ENCODE measurements at places on chromosomes 13 and 19. TPM values are rescaled to one million over a fixed set of nuclear protein-coding genes. Genes with fewer than 3 reads are reported as not detected.

IL4I1 gene
- total RNA-seq = 2.4 TPM

ZNF780B gene
- 38.8 TPM for total RNA-seq

LGALS14 gene
- total RNA-seq = not detected

CHST8 gene
- total RNA-seq = not detected

CFAP97D2 gene
- total RNA-seq = 0.22 TPM

CEP89 gene
- 17.6 TPM for total RNA-seq

PABPC3 gene
- 0.94 TPM for total RNA-seq

LAIR2 gene
- total RNA-seq = 3.7 TPM

ENOX1 gene
- total RNA-seq = 0.19 TPM

CLEC4M gene
- total RNA-seq = not detected

ZNF442 gene
- total RNA-seq = 0.60 TPM

MYH14 gene
- total RNA-seq = not detected

GRIN2D gene
- total RNA-seq = 0.08 TPM

TLE6 gene
- 1.2 TPM for total RNA-seq

C1QTNF9B gene
- not detected for total RNA-seq

TRAPPC2B gene
- total RNA-seq = 9.5 TPM

LILRB5 gene
- not detected for total RNA-seq

NOTCH3 gene
- 0.12 TPM for total RNA-seq

ADPRHL1 gene
- 0.76 TPM for total RNA-seq

ZNF823 gene
- total RNA-seq = 4.8 TPM

CAPN12 gene
- total RNA-seq = 10.3 TPM

SPTBN4 gene
- total RNA-seq = 0.10 TPM

MATK gene
- total RNA-seq = 35.8 TPM

KIR3DL2 gene
- total RNA-seq = 0.55 TPM

ATP8A2 gene
- total RNA-seq = 0.78 TPM

CYP2A6 gene
- total RNA-seq = not detected
